ENCODE measurements at places on chromosomes 12 and 14.

DNA sequence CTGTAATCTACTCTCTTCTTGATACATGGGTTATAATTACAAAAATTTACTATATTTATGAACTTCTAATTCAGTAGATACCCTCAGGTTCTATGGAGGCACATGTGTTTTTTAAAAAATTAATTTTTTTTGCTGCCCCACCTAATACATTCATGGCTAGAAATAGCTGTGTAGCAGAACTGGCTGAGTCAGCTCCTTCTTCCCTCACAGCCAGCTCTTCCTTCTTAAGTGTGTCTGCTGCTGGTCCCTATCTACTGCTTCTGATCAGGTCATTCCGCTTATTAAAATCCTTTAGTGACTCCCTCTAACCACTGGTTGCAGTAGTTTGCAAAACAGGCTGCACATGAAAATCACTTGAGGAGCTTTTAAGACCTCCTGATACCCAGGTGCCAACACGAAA, 400.1 kb downstream of the APAF1 start:
- no peak for DNase-seq

DNA sequence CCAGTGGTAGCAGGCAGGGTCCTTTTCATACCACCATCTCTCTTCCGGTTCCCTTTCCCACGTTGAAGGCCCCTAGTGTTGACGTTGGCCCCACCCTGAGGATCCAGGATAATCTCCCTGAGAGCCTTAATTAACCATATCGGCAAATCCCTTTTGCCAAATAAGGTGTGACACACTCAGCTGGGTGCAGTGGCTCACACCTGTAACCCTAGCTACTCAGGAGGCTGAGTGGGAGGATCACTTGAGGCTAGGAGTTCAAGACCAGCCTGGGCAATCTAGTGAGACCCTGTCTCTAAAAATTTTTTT, 2.8 kb upstream of the TMEM119 start:
- no peak for DNase-seq

- no peak for DNase-seq
Observed at GRCh38 chr14:67392123-67392522, 19.8 kb downstream of the PLEK2 start.

DNA sequence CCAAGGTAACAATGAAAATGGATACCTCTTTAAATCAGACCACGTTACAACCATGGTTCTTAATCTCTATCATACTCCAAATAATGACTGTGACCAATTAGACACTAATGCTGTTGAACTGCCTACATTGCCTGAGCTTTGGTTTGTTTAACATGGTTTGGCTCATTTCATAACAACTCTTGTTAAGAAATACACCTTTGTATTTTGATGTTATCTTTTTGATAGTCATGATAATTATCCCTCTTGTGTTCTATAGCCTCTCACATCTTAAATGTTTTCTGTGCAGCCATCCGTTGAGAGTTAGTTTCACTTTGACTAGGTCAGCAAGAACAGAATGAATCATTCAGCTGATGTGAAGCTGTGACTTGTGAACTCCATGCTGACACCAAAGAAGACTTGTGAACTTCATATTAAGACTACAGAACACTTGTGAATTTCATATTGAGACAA, 75.5 kb upstream of the RERGL start:
- DNase-seq: no peak

DNA sequence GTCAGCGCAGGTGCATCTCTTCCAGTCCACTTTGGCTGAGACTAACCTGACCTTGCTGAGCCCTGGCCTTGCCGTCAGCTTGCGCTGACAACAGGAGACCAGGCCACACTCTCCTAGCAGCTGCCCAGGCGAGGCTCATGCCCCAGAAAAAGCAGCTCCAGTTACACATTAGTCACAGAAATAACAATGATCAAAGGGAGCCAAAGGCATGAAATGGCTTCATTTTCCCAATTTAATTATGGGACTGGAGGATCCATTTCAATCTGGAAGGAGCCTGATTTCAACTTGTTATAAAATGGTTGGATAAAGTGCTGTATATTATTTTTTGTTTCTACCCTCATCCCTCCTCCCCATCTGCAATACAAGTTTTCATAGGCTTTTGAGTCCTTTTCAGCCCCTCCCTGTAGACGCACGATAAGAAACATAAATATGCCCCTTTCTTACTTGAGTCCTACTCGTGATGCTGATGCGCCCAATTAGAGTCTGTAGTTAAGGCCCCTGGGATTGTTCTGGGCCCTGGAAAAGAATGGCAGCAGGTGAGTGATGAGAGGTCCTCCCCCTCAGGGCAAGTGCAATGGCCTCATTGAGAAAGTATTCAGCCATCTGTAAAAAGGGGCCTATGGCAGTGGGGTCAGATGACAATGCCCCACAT, 376.0 kb downstream of the C12orf75 start:
- DNase-seq: no peak

DNA sequence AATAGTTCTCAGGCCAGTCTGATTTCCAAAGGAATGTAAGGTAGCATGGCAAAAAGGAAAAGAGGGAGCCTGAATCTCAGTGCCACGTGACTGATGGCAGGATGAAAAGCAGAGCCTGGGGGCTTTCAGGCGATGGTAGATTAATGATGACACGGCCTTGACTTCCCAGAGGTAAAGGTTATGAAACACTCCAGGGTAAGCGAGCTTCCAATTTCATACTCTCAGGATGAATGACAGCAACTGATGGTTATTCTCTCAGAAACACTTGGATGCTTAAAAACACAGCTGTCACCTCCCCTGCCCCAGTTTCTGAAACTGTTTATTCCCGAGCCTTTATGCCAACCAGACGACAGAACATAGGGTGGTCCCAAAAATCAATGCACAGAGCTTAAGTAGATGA, 28.8 kb downstream of the GDF11 start:
- DNase-seq: no peak

GRCh38 chr14:100712490-100712889, 14.2 kb upstream of the DLK1 start:
- DNase-seq: no peak

GRCh38 chr12:20097626-20098025, 270.7 kb upstream of the PDE3A start:
- DNase-seq: no peak

DNA sequence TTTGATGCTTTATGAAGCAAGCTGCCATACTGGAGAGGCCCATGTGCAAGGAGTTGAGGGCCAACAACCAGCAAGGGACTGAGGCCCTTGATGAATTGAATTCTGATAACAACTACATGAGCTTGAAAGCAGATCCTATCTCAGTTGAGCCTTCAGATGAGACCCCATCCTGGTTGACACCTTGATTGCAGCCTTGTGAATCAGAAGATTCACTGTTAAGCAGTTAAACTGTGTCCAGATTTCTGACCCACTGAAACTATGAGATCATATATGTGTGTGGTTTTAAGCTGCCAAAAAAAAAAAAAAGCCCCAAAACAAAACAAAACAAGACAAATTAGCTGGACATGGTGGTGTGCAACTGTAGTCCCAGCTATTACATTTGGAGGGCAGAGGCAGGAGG, 42.1 kb downstream of the GPR19 start:
- DNase-seq: no peak

DNA sequence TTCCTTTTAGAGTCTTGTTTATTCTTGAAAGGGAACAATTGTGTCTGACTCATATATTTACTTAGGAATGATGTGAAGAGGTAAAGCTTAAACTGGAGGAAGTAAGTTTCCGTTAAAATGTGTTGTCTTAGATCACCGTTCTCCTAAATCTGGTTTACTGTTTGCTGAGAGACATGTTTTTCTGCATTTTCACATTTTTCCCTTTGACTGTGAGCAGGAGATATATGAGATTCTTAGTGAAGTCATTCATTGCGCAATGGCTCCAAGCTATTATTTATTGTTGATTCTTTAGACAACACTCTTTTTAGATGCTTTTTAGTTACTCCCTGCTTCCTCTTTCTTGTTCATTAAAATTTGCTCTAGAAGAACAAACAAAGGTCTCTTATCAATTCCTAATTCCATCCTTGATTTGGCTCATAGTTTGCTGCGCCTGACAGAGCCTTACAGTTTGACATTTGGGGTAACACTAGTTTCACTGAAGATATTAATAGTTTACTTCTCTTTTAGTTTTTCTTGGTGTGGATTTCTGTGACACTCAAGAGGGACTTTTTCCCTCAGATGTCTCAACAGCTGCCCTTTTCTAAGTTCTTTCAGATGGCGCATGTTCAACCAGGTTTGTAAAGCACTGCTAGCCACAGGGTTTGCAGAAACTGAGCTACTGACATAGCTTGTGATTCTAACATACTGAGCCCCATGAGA, 11.4 kb downstream of the CLECL1 start:
- no peak for DNase-seq

- no peak for DNase-seq
Observed at GRCh38 chr12:96497855-96498254, 8.5 kb downstream of the CFAP54 start.

DNA sequence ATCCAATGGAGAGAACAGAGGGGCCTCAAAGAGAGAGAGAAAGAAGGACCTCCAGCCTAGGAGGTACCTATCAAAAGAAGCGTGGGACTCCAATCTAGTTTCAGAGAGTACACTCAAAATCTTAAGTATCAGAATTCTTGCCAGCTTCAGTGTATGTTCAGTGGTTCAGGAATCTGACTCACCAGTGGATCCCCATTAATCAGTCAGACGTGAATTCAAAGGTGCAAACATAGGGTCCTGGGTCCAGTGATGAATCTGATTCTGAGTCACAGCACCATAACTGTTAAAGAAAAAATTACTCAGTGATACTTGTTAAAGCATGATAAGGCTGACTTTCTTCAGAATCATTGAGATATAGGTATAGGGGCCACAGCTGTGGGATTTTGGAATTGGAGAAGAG, 33.2 kb downstream of the ETNK1 start:
- DNase-seq: no peak

- DNase-seq: no peak
Observed at GRCh38 chr12:50961708-50962107, 9.4 kb downstream of the HIGD1C start.

DNA sequence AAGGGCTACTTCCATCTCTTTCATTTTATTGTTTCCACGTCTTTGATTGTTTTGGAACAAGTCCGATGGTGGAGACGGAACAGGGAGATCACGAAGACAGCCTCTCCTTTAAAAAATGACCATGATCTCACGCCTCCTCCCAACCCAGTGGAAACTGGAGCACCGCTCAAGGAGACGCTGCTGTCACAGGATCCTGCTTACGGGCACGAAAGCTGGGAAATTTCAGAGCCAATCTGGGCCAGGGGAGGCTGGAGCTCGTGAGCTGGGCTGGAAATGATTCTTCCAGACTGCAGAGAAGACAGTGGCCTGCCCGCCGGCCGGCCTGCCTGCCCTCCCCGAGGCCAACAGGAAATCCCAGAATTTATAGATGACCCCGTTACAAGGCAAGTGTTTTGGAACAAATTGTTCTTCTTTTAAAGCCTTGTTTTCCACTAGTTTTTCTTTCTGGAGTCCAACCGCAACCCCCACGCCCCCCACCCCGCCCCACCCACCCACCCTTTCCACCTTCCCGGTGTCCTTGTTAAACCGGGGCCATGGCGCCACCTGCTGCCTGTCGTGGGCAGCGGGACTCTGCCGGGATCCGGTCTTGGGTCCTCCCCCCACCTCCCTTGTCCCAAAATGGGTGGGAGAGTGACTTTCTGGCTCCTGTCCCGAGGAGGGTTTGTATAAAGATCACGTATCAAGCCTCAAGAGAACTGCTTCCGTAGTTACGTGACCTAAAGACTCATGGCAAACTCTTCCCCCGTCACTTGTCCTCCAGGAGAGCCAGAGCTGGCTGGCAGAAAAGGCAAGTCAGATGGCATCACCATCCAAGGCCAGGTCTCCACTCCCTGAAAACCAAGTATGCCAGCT, 40.3 kb downstream of the MAP1LC3B2 start:
- DNase-seq: peak; percentile 55

GRCh38 chr12:2336409-2336829, 283.6 kb downstream of the CACNA1C start:
- DNase-seq: no peak

DNA sequence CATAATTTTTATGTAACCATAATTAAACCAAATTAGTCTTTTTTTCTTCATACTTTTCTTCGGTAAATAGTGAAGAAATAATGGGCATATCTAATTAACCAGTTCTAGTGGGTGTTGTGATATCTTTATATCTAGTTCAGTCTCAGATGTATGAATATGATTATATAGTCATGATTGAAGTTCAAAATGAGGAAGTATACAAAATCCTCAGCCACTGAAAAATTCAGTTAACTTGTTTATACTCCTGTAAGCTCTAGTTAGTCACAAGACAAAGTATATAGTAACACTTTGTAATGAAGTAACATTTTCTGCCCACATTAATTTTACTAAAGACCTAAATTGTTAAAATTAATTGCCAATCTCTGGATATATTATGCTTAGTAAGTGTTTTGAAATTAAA, 46.5 kb downstream of the CAND1 start:
- DNase-seq: no peak

DNA sequence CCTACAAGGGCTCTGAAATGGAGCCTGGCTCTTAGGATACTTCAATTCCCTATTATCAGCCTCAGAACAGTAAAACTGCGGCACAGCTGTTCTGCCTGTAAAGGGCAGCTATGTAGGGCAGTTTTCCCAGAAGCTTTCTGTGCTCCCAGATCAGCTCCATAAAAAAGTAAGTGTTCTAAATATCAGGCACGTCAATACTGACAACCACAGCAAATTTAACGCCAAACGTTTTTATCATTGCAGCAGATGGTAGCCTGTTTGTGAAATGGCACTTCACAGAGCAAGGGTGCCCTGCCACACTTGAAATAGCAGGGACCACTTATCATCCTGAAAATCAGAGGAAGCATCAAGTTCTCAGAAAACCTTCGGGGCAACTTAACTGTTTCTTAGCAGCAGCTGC, 54.8 kb upstream of the PTHLH start:
- DNase-seq: no peak

DNA sequence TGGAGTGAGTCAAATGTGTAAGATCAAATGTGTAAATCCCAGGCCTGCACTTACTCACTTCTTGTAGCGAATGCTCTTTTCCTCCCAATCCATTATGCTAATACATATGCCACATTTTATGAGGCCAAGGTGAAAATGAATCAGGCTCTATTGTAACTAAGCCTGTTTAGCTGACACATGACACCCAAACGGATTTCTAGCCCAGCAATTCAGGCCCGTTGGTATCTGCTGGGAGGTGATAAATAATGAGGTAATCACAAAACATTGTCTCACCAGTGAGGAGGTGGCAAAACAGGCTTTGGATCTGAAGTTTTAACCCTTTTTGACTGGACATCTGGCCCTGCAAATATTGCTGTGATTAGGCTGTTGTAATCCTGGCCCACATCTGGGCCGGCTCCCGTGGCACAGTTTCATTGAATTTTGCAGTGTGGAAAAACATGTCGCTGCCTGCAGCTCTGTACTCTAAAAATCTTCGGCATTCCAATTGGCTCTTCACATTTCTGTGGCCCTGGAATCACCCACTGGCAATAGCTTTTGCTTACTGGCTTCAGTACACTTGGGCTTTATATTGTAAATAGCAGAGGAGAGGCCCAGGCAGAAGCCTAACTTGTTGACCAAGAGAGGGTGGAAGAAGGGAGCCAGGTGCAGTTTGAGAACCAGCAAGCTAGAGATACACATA, 106.1 kb downstream of the PAX9 start:
- DNase-seq: no peak

- DNase-seq: peak; percentile 25
Observed at GRCh38 chr12:25051656-25052195, 102.8 kb upstream of the BCAT1 start.

Measured in naive thymus-derived CD8-positive, alpha-beta T cell (primary cell).